Muscle of leg (tissue), 16 donors: ENCODE measurements at places on chromosomes 7 and 10. TPM values are rescaled to one million over a fixed set of nuclear protein-coding genes. Genes with fewer than 3 reads are reported as not detected.

DNA sequence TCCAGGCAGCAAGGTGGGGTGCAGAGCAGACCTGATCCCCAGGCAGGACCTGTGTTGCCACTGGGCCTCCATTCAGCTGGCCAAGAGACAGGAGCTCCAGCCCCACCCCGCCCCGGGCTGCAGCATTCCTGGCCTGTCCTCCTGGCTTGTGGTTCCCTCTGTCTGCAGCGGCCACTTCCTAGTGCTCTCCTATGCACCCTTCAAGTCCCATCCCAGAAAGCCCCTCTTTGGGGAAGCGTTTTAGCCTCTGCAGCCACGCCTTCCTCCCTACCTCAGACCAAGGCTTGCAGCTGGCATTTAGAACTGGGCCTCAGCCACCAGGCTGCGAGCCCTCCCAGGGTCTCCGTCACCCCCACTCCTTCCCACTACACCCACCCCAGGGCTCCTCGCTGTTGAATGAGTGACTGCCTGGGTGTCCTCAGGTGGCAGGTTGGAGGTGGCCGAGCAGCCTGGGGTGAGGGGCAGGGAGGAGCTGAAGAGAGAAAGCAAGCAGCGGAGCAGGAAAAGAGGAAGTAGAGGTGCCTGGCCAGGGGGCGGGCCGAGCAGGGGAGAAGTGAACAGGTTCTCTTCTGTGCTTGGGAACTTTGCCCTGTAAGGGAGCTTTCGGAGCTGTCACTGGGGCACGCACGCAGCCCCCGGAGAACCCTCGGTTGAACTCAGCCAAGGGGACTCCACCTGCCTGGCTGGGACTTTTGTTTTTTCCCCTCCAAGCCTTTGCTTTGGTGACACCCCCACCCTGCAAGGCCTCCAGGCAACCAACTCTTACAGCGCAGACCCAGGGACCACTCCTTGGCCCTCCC is 109.1 kb upstream of the TNRC18 start:
- no peak overlapping the region for H3K27ac ChIP-seq
- peaks cover 18% of the 10 kb centered on the region for H3K36me3 ChIP-seq
- peaks cover 31% of the 10 kb centered on the region for H3K4me1 ChIP-seq
- DNase-seq, result no peak

- H3K36me3 ChIP-seq, result no peaks in the 10 kb centered on the region
- peak; percentile 45 for DNase-seq
- H3K4me3 ChIP-seq, result no peak overlapping the region
- H3K27ac ChIP-seq, result no peak overlapping the region
- H3K27me3 ChIP-seq, result no peaks in the 10 kb centered on the region
- no peaks in the 10 kb centered on the region for H3K4me1 ChIP-seq
These were observed 64.1 kb downstream of the PHTF2 start for GRCh38 chr7:77862691-77863090.

- H3K4me3 ChIP-seq, result peak overlapping the region; percentile 28
- H3K4me1 ChIP-seq, result peaks cover 6% of the 10 kb centered on the region
- H3K27me3 ChIP-seq, result peaks cover 42% of the 10 kb centered on the region
- no peak overlapping the region for H3K27ac ChIP-seq
- DNase-seq, result peak; percentile 4
- no peaks in the 10 kb centered on the region for H3K36me3 ChIP-seq
These were observed 75.3 kb downstream of the CALN1 start for GRCh38 chr7:72336632-72337389.

Gene AGAP4
- 11.0 TPM for total RNA-seq
